Esophagus squamous epithelium (tissue), 5 donors: ENCODE measurements at places on chromosomes 2 and 18.

GRCh38 chr2:29420999-29421782, 306.0 kb downstream of the CLIP4 start:
- H3K27me3 ChIP-seq = no peaks in the 10 kb centered on the region
- no peaks in the 10 kb centered on the region for H3K36me3 ChIP-seq
- H3K4me1 ChIP-seq = no peaks in the 10 kb centered on the region
- no peak overlapping the region for H3K27ac ChIP-seq

DNA sequence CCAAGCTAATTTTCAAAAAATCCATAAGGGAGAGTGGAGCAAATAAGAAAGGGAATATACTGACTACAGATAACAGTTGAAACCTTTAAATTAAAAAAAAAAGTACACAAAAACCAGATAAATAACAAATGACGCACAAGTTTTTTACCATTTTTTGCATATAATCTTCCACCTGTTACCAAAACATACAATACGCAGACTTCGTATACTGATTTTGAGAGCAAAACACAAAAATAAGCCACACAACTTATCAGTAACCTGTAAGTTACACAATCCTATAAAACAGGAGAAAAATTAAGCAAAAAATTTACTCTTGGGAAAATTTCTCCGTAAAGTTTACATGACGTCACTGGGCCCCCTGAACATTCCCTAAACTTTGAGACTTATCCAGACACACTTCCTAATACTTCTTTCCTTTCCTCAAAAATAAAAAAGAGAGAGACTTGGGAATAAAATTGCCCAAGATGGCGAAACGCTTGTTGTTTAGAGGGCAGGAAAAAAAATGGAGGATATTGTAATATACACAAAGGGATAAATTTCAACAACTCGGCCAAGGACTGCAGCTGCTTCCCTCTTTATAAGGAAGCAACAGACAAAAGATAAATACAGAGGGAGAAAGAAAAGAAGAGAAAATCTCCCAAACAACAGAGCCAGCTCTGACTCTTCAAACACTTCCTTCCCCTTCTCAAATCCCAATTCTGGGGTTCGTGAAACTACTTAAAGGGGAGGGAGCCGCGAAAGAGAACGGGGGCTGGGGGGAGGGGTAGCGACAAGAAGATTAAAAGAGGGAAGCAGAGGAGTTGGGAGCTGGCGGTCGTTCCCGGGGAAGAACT, 1.6 kb downstream of the BAZ2B start:
- H3K27me3 ChIP-seq = no peaks in the 10 kb centered on the region
- peak overlapping the region; percentile 73 for H3K4me3 ChIP-seq
- no peaks in the 10 kb centered on the region for H3K4me1 ChIP-seq
- DNase-seq = peak; percentile 14

DNA sequence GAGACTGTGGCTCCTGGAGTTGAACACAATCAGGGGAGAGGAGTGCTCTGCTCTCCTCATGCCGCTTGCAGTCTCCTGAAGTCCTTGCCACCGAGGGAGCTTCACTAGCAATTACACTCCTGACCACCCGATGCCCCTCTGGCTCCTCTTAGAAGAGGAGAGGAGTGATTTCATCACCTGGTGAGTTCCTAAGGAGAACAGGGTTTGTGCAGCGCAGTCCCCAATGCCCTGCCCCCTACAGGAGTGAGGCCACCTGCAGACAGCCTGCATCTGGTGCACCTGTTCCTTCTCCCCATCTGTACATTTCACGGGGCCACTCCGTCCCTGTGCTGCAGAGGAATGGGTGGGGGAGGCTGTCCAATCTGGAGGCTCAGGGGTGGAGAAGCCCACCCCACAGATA, 267.2 kb downstream of the HRH4 start:
- no peak for DNase-seq
- H3K27me3 ChIP-seq = no peaks in the 10 kb centered on the region
- peaks cover 29% of the 10 kb centered on the region for H3K4me1 ChIP-seq
- H3K27ac ChIP-seq = no peak overlapping the region
- no peaks in the 10 kb centered on the region for H3K36me3 ChIP-seq

DNA sequence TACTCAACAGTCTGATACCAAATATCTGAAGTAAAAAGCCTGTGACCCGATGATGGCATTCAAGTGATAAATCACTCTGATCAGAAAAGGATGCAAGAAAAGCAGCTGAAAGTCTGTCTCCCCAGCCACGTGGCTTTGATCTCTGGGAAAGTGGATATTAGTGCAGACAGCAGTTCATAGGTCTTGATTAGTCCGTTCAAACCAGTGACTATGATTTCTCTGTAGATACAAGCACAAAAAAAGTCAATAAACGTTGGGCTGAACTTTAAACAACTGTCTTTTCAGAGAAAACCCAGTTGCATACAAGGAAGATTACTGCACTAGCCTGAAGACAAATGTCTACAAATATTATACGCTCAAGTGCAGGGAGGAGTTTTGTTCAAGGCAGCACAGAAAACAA, 107.7 kb upstream of the CDC42EP3 start:
- peaks cover 74% of the 10 kb centered on the region for H3K27me3 ChIP-seq
- H3K36me3 ChIP-seq = no peaks in the 10 kb centered on the region
- DNase-seq = no peak
- H3K27ac ChIP-seq = peak overlapping the region; percentile 58

DNA sequence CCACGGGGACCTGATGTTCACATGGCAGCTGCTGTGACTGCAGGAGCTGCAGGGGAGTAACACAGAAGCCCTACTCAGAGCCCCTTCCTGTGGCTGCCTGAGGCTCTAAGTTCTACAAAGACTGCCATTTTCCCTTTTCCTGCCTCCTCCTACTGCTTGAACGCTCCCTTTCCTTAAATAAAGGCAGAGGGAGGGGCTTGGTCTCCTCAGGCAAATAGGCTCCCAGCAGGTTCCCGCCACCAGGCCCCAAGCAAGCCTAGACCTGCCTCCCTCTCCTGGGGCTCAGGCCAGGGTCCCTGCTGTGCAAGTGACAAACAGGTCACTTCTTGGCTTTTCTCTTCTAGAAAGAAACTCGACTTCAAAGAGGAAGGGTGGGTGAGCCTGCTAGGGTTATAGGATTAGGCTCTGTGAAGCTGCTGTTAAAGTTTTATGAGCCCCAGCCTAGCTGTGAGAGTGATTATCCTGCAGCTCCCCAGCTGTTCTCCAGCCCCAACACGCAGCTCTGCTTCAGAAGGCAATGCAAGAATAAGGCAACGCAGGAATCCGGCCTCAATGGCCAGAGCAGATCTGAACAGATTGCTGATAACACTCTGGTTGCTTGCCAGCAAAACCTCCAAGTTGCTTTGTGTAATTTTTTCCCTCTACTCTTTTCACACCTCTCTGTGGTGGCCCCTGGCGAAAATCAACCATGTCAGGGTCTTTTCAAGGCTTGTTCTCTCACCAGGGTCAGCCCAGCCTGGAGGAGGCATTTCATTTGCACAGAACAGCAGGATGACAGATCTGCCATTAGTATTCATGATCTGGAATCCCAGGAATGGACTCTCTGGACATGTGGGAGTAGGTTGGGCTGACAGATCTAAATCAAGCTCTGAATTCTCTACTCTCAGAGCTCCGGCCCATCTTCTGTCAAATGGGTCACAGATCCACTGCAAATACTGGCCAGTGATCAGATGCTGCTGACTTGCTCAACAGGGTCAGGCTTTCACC, 71.3 kb downstream of the MRO start:
- no peaks in the 10 kb centered on the region for H3K4me1 ChIP-seq
- H3K36me3 ChIP-seq = no peaks in the 10 kb centered on the region
- H3K27me3 ChIP-seq = peaks cover 29% of the 10 kb centered on the region
- no peak overlapping the region for H3K27ac ChIP-seq

- H3K4me1 ChIP-seq = no peaks in the 10 kb centered on the region
- no peak overlapping the region for H3K4me3 ChIP-seq
- H3K27me3 ChIP-seq = no peaks in the 10 kb centered on the region
- peak overlapping the region; percentile 81 for H3K27ac ChIP-seq
- no peak for DNase-seq
Observed at GRCh38 chr2:88827821-88828220, 136.3 kb downstream of the RPIA start.

DNA sequence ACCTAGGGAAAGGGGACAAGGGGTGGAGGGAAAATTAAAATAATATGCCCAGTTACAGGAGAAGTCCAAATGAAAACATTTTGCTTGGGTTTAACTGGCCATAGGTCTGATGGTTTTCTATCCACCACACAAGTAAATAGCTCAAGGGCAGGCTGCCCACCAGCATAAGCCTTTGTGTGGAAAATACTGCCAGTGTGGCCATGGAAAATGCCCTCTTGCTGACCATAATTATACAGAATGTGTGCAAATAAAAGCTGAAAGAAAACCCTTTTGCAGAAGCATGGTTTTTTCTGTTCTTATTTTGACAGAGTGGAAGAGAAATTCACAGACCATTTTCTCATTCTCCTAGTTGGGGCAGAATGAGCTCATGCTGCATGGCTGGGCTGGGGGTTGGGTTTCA, 111.3 kb upstream of the SIX2 start:
- no peaks in the 10 kb centered on the region for H3K4me1 ChIP-seq
- H3K27me3 ChIP-seq = no peaks in the 10 kb centered on the region
- no peak overlapping the region for H3K4me3 ChIP-seq
- no peak for DNase-seq
- no peak overlapping the region for H3K27ac ChIP-seq
- no peaks in the 10 kb centered on the region for H3K36me3 ChIP-seq

DNA sequence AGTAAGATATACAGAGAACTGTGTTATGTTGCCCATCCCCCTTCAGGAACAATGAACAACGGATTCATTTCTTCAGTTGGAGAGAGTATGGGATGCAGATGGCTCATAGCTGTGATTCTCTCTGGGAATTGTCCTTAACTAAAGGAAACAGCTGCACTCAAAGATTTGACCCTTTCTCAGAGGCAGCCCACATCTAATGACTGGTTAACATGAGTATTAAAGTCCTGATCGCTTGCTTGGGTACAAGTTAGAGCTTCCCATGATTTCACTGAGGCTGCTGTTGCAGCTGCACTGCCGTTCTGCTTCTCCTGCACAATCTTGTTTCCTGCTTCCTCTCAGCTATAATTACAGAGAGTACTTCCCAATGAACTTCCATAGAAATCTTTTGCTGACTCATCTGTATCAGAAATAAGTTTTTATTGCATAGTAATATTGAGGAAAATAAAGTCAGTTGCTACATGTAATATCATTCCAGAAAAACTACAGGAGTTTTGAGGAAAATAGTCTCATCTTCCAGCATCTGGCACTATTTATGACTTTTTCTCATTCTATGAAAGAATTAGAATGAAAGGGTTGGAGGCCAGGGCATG, 12.8 kb upstream of the SCN9A start:
- H3K27me3 ChIP-seq = no peaks in the 10 kb centered on the region
- H3K4me3 ChIP-seq = no peak overlapping the region
- H3K36me3 ChIP-seq = no peaks in the 10 kb centered on the region
- DNase-seq = no peak

GRCh38 chr2:145875016-145875415, 1355.1 kb upstream of the ZEB2 start:
- H3K27ac ChIP-seq = no peak overlapping the region
- no peaks in the 10 kb centered on the region for H3K27me3 ChIP-seq
- no peak for DNase-seq
- H3K4me1 ChIP-seq = no peaks in the 10 kb centered on the region
- no peak overlapping the region for H3K4me3 ChIP-seq

DNA sequence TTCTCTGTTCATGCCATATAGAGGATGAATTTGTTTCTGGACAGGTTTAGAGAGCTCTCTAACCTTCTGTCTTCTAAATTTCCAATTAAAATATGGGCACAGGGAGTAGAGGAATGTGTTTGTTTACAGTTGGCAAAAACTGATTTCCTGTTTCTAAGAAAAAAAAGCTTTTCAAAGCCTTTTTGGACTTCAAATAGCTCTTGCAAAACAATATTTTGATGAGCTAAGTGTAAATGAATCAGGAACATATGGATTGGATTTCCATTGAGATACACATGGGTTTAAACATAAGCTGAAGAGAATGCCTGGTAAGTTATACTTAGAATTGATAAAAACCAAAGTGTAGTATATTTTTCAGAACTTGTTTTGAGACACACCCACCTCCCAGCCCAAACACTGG, 677.5 kb downstream of the NYAP2 start:
- no peaks in the 10 kb centered on the region for H3K36me3 ChIP-seq
- H3K4me1 ChIP-seq = no peaks in the 10 kb centered on the region
- H3K4me3 ChIP-seq = no peak overlapping the region
- H3K27me3 ChIP-seq = no peaks in the 10 kb centered on the region
- DNase-seq = no peak

DNA sequence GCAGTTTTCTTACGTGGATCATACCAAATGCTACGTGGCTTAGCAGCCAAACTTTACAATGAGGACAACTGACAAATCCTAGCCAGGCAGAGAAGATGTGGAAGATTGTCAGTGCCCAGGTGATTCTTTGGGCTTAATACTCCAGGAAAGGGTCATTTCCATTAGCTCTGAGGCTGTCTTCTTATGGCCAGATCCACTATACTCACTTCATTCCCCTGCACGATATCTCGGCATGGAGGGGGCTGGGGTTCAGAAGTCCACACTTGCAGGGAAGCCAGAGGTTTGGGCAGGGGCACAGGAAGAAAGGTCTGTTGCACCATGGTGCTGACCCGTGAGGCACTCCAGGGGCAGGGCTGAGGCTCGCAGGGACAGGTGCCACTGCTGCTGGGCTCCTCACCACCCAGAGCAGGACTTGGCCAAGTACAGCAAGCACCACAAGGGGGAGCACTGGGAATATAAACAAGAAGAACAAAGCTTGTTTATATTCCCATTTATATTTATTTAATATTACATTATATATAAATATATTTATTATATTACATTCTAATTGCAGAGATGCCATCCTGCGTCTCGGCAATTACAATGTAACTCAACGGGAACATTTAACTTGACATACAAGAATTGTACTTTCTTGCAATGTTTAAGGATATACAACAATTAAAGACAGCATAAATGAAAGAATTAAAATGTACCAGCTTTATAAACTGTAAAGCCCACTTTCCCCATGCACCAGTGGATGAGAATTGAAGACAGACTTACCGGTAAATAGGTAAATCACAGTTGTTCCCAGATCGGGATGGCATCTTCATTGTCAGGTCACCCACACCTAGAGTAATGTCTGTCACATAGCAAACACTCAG, 27.2 kb downstream of the CLUL1 start:
- H3K27me3 ChIP-seq = no peaks in the 10 kb centered on the region
- no peak for DNase-seq
- no peak overlapping the region for H3K27ac ChIP-seq
- no peaks in the 10 kb centered on the region for H3K4me1 ChIP-seq
- H3K4me3 ChIP-seq = no peak overlapping the region

- no peak overlapping the region for H3K4me3 ChIP-seq
- H3K4me1 ChIP-seq = no peaks in the 10 kb centered on the region
- H3K27me3 ChIP-seq = no peaks in the 10 kb centered on the region
- no peaks in the 10 kb centered on the region for H3K36me3 ChIP-seq
- no peak overlapping the region for H3K27ac ChIP-seq
Observed at GRCh38 chr18:55446996-55447671, 140.9 kb downstream of the TCF4 start.

DNA sequence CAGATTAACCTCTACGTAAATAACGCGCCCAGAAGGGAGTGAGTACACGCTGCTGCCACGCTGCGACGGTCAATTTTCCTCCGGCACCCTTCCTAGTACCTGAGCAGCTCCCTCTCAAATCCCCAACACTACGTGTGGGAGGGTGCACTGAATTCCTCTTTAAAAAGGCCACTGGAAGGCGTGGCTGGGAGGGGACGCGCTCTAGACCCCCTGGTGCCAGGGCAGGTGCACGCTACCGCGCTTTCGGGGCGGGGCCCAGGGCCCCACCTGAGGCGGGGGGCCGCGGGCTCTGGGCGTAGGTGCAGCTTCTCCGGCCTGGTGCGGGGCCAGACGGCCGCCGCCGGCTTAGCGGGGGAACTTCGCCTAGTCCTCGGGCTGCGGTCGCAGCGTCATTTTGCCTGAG, 668 bp upstream of the ANKRD12 start:
- DNase-seq = no peak
- peak overlapping the region; percentile 100 for H3K27ac ChIP-seq
- peaks cover 35% of the 10 kb centered on the region for H3K36me3 ChIP-seq
- no peaks in the 10 kb centered on the region for H3K27me3 ChIP-seq
- peak overlapping the region; percentile 71 for H3K4me3 ChIP-seq
- peaks cover 66% of the 10 kb centered on the region for H3K4me1 ChIP-seq
